ENCODE measurements at places on chromosomes 5 and 9.

DNA sequence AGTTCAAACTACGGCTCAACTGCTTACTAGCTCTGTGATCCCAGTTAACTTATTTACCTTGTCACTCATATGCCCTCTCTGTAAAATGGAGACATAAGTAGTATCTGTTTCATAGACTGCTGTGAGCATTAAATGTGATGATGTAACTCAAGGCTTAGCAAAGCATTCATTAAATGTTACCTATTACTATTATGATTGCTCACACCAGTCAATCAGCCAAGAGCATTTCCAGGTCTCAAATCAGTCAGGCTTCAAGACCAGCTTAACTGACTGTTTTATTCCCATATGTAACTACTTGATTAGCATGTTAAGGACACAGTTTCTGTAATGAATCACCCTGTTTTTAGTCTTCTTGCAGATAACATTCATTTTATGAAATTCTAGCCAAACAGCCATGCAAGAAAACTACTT lies 413.3 kb downstream of the MLLT3 start:
- no peak for DNase-seq

DNA sequence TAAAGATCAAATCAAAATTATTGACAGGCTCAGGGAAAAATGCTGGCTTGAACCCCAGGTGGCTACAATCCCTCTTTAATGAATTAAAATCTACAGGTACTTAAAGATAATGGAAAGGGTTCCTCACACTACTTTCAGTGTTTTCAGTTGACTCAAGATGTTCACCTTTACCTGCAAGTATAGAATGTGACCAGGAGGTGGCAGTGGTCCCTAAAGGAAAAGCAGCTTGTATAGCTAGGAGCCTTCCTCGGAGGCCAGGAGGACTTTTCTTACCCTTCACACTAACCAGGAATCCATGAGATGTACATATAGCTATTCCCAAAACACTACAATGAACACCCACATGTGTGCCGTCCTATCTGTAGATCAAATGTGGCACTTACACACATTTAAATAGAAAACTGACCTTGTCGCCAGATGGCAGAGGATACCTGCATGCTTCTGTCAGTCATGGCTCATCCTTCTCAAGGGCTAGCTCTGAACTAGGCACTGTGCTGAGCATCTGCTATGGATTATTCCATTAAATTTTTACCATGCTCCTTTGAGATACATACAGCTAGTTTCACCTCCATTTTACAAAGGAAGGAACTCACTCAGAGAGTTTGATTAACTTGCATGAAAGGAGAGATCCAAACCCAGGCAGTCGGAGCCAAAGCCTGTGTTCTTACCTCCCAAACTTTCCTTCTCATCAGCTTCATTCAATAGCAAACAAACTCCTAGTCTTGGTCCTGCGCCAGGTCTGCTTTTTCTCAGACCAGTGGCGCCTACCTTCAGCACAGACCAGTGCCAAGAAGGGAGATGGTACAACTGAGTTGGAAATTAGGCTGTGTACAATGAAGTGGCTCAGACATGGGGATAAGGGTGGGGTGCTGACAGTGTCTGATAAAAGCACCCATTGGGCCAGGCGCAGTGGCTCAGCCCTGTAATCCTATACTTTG lies 24.5 kb downstream of the C9orf152 start:
- no peak for DNase-seq

- no peak for DNase-seq
Observed at GRCh38 chr5:60701321-60701968, 1.5 kb upstream of the DEPDC1B start.

- DNase-seq: no peak
Observed at GRCh38 chr9:75175395-75175794, 87.1 kb downstream of the OSTF1 start.

- DNase-seq: no peak
Observed at GRCh38 chr5:54362992-54363625, 52.7 kb upstream of the ARL15 start.

DNA sequence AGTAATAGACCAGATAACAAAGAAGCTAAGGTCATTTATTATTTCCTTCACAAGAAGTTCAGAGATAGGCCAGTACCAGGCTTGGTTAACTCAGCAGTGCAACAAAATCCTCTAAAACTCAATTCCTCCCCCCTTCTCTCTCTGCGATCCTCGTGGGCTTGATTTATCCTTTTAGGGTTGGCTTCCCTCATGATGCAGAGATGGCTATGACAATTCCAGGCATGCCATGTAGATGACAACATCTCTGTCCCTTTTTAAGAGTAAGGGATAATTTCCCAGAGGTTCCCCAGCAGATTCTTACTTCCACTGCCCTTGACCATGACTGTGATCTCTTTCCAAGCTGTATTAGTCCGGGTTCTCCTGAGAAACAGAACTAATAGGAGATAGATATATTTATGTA lies 28.7 kb upstream of the DAP start:
- DNase-seq: no peak

DNA sequence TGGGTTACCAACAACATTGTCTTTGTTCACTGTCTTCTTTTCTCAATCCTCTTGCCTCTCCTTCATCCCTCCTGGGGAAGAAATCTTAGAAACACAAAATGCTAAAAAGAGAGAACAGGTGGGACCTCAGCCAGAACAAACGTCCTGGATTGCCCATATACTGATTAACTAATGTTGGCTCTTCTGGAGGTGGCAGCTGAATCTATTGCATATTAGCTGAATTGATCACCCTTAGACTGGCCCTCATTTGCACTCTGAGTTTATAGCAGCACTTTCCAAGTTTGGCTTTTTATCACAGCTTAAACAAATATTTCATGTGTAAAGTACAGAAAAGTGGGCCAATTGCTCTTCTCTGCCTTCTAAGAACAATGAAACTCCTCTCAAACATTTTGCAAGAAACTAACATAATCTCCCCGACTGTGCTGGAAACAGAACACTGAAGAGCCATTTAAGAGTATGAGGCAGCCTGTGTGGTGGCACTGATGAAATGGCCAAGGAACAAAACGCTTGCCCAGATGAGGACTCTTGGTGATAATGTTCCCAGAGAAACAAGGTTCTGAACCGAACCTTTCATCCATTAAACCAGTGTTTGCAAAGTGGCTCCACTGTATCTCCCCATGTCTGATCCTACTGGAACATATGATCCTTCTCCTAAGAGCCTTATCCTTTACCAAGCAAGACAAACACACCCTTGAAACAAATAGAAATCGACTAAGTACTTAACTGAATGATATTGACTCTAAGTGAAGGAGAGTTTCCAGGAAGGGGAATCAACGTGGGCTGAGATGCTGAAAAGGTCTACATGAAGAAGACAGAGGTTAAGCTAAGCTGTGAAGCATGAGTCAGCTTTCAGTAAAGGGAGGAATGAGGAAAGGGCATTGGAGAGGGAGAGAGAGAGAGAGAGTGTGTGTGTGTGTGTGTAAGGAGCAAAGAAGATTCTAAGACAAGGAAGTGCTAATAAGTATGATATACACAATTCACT lies 83.2 kb upstream of the LIFR start:
- no peak for DNase-seq

GRCh38 chr9:81683704-81684103 lies 5.6 kb downstream of the TLE1 start:
- no peak for DNase-seq
